Activated CD4-positive, alpha-beta T cell treated with anti-CD3 and anti-CD28 coated beads, Interleukin-2, amount 10 ng/mL, durations not matched to agents 24 days and 14 days (primary cell): ENCODE measurements at places on chromosomes 1 and 21.

- DNase-seq, result no peak
Measured at GRCh38 chr1:230581446-230582079, 60.7 kb upstream of the COG2 start.

DNA sequence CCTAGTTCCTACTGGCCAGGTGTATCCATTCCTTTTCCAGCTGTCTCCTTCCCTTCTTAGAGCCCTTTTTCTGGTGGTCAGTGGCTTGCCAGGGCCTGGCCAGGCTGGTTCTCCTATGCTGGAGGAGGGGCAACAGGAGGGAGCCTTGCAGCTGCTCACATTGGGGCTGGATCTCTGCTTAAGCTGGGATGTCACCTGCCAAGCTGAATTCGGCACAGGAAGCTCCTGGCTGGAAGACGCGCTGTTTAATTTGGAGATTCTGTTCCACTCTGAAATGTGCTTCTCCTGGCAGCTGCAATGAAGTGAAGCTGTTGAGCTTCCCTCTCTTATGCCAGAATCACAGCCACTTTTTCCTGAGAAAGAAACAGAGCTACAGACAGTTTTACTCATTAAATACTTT lies 56.0 kb upstream of the POU3F1 start:
- no peak for DNase-seq

DNA sequence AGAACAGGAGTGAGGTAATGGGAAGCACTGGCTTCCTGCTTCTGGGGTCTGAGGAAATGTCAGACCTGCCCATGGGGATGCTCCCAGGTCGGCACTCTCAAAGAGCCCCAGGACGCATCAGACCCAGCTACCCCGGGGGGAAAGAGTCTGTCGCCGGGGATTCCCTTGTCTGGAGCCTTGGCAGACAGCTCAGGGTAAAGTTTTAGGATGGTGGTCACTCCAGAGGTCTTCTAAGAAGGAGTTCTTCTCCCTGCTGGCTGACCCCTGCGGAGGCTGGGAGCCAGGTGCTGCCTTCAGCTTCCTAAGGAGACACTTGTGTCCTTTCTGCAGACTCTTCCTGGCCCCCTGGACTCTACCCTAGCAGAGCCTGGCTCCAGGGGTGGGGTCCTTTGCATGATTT lies 61.9 kb upstream of the PSEN2 start:
- no peak for DNase-seq

DNA sequence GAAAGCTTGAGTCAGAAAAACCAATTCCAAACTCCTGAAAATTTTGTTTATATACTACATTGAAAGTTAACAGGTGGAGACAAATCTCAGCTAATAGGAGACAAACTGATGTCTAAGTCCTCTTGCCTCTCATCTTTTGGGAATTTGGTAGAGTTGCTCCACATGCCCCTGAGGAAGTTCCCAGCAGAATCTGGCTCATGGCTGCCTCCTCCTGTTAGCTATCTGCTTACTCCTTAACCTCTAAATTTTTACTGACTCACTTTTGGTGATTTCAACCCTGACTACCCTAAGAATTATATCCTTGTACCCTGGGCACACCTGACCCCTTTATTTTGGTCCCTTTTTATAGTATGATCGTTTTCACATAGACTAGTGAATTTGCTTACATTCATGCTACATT lies 633.7 kb upstream of the USP24 start:
- DNase-seq, result no peak

GRCh38 chr1:84785271-84786036 lies 95.2 kb upstream of the SSX2IP start:
- no peak for DNase-seq

DNA sequence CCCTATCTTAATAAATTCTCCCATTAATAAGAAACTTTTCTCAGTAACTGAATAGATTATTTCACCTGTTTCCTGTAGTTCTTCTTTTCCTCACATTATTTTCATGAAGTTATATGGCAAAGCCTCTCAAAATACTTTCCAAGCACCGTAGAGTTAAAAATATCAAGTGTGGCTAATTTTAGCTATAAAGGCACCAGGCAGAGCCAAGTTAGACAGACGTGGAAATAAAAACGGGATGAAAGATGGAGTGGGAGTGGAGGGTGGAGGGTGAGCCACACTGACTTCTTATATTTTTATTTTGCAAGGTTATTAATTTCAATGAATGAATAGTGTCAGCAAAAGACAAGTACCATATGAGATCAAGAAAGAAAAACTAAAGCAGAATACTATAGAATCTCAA lies 71.7 kb downstream of the ENAH start:
- DNase-seq, result no peak

- no peak for DNase-seq
Measured at GRCh38 chr1:216064643-216065042, 358.6 kb downstream of the USH2A start.

DNA sequence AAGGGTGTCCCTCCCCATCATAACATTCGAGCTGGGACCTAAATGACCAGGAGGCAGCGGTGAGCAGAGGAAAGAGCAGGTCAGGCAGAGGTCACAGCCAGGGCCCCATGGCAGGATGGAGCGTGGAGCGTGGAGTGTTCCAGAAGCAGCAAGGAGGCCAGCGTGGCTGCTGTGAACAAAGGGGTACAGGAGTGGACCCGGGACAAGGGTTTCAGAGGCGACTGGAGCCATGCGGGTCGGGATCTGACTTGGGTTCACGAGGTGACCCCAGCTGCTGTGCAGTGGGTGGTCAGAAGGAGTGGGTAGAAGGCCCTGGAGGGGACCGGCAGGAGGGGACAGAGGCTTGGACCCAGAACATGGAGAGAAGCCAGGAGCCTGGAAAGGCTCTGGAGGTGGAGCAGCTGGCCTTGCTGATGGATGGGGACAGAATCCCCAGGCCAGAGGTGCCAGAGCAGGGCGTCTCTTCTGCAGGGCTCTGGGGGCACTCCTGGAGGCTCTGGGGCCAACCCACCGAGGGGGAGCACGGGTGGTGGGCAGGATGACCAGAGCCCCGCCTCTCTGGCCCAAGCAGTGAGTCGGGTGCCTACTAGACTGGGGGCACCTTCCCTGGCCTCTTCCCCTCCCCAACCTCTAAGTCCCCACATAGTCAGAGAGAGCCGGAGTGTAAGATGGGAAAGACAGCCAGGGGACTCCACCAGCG lies 2.3 kb downstream of the CHD5 start:
- no peak for DNase-seq

- DNase-seq, result peak; percentile 59
Measured at GRCh38 chr1:167312871-167313270, 92.2 kb downstream of the POU2F1 start.

DNA sequence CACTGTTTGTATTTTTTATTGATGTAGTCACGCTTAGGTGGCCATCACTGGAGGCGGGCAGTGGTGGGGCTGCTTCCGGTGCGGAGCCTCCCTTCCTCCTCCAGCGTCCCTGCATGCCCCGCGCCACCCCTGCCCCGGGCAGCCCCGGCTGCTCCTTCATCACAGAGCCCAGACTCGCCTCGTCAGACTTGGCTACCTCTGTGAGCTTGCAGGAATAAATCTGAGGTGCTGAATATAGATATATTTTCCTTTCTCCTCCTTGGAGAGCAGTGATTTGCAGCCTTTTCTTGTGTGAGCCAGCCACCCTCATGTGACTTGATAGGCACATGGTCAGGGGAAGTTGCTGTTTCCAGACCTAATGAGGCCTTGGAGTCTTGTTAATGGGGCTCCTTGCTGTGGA lies 412.7 kb upstream of the VAMP3 start:
- no peak for DNase-seq

- DNase-seq, result no peak
Measured at GRCh38 chr1:21620496-21620895, 48.7 kb downstream of the RAP1GAP start.

GRCh38 chr1:158717344-158717743 lies 3.2 kb downstream of the OR6K3 start:
- DNase-seq, result no peak

GRCh38 chr1:187631381-187631675 lies 802.6 kb downstream of the PLA2G4A start:
- DNase-seq, result no peak

GRCh38 chr1:221716713-221717484 lies 25.0 kb downstream of the DUSP10 start:
- no peak for DNase-seq

- peak; percentile 76 for DNase-seq
Measured at GRCh38 chr1:6208723-6209660, 3.1 kb downstream of the RNF207 start.

DNA sequence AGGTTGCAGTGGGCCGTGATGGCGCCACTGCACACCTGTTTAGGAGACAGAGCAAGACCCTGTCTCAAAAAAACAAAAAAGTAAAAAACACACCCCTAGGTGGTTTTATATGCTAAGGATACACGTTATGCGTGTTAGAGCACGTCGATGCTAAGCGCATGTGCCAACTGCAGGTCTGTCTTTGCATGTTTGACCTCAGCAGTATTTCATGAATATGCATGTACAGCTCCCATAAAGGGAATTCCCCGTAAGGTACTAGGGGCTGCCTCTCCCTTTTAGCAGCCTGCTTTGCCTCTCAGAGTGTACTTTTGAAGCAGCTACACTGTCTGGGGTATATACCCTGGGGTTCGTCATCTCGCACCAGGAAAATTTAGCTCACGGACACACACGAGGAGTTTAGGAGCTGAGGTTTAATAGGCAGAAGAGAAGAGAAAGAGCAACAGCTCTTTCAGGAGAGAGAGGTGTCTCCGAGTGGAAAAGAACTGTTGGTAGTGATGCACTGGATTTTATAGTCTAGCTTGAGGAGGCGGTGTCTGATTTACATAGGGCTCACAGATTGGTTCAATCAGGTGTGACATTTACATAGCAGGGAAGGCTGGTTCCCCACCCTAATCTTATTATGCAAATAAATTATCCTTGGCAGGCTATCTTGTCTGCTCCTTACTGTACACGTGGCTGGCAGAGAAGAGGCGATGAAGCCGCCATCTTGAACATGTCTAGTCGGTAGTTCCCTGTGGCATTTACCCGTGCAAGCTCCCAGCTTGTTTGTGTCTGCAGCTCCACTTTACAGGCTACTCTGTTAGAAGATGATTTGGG lies 4.2 kb upstream of the OTUD3 start:
- DNase-seq, result no peak

GRCh38 chr1:112074711-112075110 lies 85.2 kb upstream of the KCND3 start:
- DNase-seq, result no peak

DNA sequence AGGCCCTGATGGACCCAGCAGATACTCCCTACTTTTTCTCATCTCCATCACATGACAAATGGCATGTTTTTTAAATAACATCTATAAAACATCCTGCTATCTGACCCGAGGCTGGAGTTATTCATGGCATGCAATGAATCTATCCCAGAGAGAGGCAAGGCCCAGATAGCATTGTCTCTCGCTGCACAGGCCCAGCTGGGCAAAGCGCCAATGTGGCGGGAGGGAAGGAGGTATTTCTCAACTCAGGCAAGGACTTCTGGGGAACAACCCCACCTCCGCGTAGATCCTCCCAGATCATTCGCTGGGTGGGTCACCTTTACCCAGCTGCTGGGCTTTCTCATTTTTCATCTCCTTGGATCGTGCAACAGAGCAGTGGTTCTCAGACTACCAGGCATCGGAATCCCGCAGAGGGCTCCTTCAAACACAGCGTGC lies 59.8 kb downstream of the ERG start:
- DNase-seq, result no peak

DNA sequence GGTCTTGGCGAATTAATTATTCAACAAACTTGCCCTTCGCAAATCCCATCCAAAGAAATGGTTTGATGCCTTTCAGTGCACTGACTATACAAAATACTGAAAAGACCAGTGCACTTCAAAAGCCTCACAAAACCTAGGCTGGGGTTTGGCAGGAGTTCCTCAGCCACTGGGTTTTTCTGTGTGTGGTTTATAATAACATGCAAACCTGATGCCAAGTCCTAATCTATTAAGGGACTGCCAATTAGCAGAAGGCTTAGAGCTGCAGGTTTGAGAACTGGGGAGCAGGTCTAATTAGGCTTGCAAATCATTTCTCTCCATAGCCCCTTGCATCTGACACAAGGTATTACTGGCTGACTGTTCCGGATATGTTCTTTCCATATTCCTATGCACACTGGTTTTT lies 27.7 kb downstream of the PLPP3 start:
- DNase-seq, result no peak

- DNase-seq, result no peak
Measured at GRCh38 chr1:93964777-93965200, 55.6 kb upstream of the GCLM start.

DNA sequence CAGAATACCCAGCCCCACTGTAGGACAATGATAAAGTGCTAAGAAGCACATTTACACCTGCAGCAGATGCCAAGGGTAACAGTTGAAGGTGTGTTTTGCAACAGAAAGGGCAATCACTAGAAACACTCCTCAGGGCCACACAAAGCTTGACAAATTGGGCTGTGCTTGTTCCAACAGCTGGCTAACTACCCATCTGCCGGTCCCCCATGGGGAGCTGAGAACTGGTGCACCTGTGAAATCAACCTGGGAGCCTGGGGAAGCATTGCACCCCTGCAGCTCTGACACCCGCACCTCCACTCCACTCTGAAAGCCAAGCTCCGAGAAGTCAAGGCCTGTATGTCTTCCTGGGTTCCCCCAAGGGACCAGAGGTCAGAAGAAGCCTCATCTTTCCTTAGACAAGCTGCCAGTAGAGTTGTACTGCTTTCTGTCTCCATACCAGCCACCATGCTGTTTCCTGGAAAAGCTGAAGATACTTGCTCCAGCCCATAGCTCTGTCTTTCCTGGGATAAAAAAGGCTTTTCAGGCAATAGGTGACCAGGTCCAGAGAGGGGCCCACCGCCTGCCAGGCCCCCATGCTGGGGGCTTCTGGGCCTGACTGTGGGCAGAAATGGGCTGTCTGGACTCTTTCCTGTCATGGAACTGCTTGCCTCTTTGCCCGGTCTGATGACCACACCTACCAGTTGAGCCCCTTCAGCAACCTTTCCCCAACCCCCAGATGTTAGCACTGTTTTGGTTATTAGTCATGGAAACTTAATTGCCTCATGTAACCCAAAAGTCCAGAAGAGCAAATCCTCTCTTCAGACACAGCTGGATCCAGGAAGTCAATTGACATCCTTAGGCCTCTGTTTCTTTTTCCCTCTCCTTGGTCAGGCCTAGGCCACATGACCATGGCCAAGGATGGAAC lies 93.6 kb downstream of the KIF14 start:
- DNase-seq, result no peak

DNA sequence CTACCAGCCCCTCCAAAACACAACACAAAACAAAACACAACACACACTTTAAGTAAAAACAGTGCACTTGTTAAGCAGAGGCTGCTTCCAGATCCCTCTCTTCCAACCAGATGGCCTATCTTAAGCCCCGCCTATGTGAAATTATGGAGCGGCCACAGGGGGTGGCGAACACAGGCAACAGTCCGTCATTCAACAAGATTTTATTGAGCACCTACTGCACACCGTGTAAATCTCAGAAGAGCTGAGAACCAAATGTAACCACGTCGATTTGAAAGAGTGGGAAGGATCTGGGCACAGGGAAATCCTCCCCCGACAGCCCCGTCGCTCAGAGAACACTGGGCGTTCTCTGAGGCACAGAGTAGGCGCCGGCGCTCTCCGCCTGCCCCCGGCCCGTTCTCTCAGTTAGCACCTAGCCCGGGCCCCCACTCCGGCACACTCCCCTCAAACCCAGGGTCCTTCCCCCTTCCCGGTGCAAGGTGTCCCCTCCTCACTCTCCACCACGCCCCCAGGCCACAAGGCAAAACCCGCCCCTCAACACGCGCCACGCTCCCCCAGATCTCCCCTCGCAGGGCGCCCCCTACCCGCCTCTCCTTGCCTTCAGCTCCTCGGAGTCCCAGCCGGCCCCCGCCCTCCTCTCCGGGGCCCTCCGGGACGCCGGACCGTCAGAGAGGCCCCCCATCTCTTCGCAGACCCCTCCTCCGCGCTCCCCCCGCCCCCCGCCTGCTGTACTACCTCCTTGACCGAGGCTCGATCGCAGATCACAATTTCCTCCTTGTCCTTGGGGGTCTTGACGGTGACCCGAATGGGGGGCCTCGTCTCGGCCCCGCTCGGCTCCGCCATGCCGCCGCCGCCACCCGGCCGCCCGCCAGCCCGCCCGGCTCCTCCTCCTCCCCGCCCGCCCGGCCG lies 483 bp downstream of the UBQLN4 start:
- DNase-seq, result peak; percentile 92
